ENCODE measurements at places on chromosomes 2 and 18. TPM values are rescaled to one million over a fixed set of nuclear protein-coding genes. Genes with fewer than 3 reads are reported as not detected.

DYTN gene
- total RNA-seq, result not detected

TXNDC2 gene
- total RNA-seq, result not detected

TMEM169 gene
- 0.26 TPM for total RNA-seq

ARHGEF4 gene
- 0.83 TPM for total RNA-seq
